H4 (cell line): ENCODE measurements at places on chromosomes 5 and 9. TPM values are rescaled to one million over a fixed set of nuclear protein-coding genes. Genes with fewer than 3 reads are reported as not detected.

The GFI1B gene
- total RNA-seq, result 0.10 TPM in 1 of 2 replicates, not detected in the other

The LNPEP gene
- 38.4 and 50.8 TPM in 2 replicates for total RNA-seq

The NIM1K gene
- total RNA-seq, result 0.04 TPM in 1 of 2 replicates, not detected in the other

DNA sequence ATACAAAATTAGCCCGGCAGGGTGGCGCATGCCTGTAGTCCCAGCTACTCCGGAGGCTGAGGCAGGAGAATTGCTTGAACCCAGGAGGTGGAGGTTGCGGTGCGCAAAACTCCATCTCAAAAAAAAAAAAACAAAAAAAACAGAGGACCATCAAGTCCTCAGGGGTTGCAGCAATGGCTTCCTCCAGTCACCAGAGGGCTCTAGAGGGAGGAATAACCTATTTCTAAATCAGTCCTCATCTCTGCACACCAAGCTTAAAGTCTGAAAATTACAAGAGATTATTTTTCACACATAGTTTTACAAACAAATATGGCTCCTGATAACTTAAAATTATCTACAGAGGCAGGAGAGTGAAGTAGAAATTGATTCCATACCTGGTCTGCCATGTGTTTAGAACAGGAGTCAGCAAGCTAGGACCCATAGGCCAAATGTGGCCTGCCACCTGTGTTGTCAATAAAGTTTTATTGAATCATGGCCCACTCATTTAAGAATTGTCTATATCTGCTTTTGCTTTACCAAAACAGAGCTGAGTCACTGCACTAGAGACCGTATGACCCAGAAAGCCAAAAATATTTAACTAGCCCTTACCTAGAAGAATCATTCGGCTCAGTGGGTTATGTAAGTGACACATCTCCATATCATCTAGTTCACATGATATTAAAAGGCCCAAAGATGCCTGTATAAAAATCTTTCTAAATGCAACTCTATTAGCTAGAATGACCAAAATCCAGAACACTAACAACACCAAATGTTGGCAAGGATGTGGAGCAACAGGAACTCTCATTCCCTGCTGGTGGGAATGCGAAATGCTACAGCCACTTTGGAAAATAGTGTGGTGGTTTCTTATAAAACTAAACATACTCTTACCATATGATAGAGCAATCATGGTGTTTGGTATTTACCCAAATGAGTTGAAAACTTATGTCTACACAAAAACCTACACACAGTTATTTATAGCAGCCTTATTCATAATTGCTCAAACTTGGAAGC, 207.7 kb downstream of the FRMD3 start:
- DNase-seq, result no peak

- DNase-seq, result no peak
These were observed 33.3 kb upstream of the PTGS1 start for GRCh38 chr9:122337556-122337929.

DNA sequence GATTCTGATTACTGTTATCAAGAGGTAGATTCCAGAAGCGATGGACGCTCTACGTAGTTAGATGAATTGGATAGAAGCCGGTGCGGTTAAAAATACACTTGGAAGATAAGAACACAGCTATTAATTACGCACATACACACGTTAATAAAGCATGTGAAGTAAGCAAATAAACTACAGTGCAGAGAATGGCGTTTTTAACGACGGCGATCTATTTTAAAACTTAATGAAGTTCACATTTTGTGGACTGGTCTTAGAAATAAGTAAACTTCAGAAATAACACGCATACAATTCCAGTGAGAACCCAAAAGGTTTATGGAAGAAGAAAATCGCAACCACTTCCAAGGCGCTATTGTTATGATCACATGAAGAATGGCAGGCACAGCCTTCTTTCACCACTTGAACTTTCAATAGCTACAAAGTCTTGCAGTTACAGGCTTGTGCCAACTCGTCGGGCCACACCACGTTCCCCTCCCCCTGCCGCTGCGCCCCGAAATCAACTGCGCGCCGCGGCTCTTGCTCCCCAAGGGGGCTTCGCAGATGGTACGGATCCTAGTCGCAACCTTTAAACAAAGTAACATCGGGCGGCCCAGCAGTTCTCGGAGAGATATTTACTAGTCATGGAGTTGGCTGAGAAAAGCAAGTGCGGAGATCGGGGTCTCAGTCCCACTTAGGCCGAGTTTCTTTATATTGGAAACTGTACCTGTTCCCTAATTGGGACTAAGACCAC, 866 bp upstream of the SEMA6A start:
- DNase-seq, result no peak

- DNase-seq, result no peak
These were observed 2.7 kb downstream of the CSF2 start for GRCh38 chr5:132076202-132076830.

DNA sequence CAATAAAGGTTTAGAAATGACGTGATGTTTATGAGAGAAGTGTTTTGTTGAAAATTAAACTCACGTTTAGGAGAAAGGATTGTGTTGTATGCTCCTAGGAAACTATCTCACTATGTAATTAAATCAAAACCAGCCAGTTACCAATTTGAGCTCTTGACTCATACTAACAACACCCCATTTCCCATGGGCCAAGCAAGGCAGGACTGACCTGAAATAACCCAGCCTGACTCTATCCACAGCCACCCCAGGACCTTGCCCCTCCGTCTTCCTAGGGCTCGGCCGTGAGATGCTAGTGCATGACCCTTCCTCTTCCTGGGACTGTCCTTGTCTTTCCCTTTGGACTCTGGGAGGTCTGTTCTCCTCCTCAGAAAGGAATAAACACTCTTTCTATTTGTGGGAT, 16.4 kb downstream of the TLR4 start:
- no peak for DNase-seq

GRCh38 chr5:137752905-137753690, 1.1 kb downstream of the HNRNPA0 start:
- DNase-seq, result peak; percentile 29

- DNase-seq, result no peak
These were observed 31.9 kb upstream of the FSTL4 start for GRCh38 chr5:133644000-133644865.

DNA sequence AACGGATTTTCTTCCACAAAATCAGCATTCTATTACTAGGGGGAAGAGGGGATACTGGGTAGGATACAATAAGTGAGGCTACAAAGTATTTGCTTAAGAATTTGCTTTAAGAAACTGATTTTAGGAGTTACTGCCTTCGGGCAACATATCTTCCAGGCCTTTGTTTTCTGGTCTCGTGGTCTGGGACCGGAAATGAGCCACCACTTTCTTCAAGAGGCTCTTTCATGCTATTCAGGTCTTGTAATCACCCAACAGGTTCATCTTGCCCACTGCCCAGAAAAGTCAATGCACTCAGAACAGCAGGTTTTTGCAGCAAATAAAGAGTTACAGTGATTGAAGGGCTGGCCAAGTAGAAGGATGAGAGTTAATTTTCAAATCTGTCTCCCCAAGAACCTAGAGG, 6.6 kb upstream of the AOPEP start:
- DNase-seq, result no peak
